ENCODE measurements at places on chromosomes 2 and 18. TPM values are rescaled to one million over a fixed set of nuclear protein-coding genes. Genes with fewer than 3 reads are reported as not detected.

NGEF gene
- total RNA-seq: 0.71 TPM

SMC6 gene
- total RNA-seq: 19.9 TPM

EPAS1 gene
- total RNA-seq: 590 TPM

MC2R gene
- not detected for total RNA-seq

CAMKMT gene
- total RNA-seq: 8.3 TPM

TMEM247 gene
- total RNA-seq: not detected

NEU2 gene
- not detected for total RNA-seq

- H3K27ac ChIP-seq: peak overlapping the region; percentile 97
- H3K27me3 ChIP-seq: no peaks in the 10 kb centered on the region
- DNase-seq: no peak
- no peaks in the 10 kb centered on the region for H3K36me3 ChIP-seq
Observed at GRCh38 chr2:64860276-64860885, 128.8 kb upstream of the SLC1A4 start.

DNA sequence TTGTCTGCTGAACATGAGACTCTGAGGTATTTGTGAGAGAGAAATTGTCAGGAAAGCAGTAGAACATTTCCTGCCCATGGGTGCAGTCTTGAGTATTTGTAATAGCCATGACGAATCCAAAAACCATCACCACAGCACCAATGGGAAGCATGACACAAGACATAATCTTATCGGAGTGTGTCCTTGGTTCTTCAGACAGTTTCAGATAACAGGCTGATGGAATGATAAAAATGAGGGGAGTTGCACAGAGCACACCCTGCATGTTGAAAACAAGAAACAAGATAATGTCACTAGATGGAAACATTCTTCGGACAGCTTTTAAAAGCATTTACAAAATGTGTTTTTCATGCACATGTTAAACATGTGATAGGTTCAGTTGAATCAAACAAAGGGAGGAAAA, 56.9 kb downstream of the SLC38A11 start:
- H3K27me3 ChIP-seq: no peaks in the 10 kb centered on the region
- no peak overlapping the region for H3K27ac ChIP-seq
- no peaks in the 10 kb centered on the region for H3K36me3 ChIP-seq
- H3K4me3 ChIP-seq: no peak overlapping the region
- no peak for DNase-seq

DNA sequence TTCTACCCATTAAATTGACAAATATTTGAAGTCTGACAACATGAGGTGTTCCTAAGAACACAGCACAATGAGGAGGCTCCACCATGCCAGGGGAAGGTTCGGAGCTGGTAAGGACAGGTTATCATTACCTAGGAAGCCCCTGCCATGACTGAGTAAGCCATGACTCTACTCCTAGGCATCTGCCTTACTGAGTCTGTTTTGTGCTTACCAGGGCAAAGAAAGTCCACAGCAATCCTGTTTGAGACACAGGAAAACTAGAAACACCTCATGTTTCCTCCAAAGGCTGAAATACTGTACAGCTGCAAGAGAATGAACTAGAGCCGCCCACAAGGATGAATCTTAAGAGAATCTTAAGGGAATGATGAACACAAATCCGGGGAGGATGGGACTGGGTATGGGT, 11.6 kb downstream of the TGFBRAP1 start:
- DNase-seq: no peak
- H3K4me1 ChIP-seq: peaks cover 10% of the 10 kb centered on the region
- H3K36me3 ChIP-seq: no peaks in the 10 kb centered on the region

DNA sequence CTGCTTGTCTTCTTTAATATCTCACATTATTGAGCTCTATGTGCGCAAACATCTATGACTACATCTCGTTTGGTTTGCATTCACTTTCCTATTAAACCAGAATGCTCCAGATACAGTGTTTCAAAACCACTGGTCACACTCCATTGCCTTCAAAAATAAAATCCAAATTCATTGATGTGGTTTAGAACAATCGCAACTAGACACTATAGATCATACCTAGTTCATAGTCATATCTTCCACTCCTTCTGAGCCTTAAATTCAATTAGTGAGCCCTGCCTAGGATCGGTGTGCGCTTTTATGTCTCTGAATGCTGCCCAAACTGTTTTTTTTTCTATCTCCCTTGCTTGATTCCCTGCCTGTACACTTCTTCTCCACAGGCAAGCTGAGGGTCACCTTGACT, 238.5 kb upstream of the RGPD4 start:
- H3K4me3 ChIP-seq: no peak overlapping the region
- no peaks in the 10 kb centered on the region for H3K36me3 ChIP-seq
- no peaks in the 10 kb centered on the region for H3K27me3 ChIP-seq
- no peaks in the 10 kb centered on the region for H3K4me1 ChIP-seq
- DNase-seq: no peak
- no peak overlapping the region for H3K27ac ChIP-seq

- no peaks in the 10 kb centered on the region for H3K4me1 ChIP-seq
- H3K4me3 ChIP-seq: no peak overlapping the region
- DNase-seq: no peak
- peaks cover 11% of the 10 kb centered on the region for H3K27me3 ChIP-seq
- no peak overlapping the region for H3K27ac ChIP-seq
Observed at GRCh38 chr2:110737783-110738182, 5.4 kb downstream of the ACOXL start.

GRCh38 chr2:127574656-127575055, 39.2 kb downstream of the MYO7B start:
- H3K4me1 ChIP-seq: no peaks in the 10 kb centered on the region
- no peaks in the 10 kb centered on the region for H3K27me3 ChIP-seq
- no peak for DNase-seq
- no peaks in the 10 kb centered on the region for H3K36me3 ChIP-seq

GRCh38 chr2:153557211-153557610, 78.6 kb upstream of the RPRM start:
- DNase-seq: no peak
- H3K4me1 ChIP-seq: no peaks in the 10 kb centered on the region
- H3K4me3 ChIP-seq: no peak overlapping the region
- no peaks in the 10 kb centered on the region for H3K27me3 ChIP-seq

- no peak for DNase-seq
- H3K4me1 ChIP-seq: peaks cover 95% of the 10 kb centered on the region
- no peaks in the 10 kb centered on the region for H3K36me3 ChIP-seq
- H3K27me3 ChIP-seq: no peaks in the 10 kb centered on the region
- peak overlapping the region; percentile 96 for H3K27ac ChIP-seq
Observed at GRCh38 chr2:233079473-233079877, 19.3 kb downstream of the INPP5D start.

DNA sequence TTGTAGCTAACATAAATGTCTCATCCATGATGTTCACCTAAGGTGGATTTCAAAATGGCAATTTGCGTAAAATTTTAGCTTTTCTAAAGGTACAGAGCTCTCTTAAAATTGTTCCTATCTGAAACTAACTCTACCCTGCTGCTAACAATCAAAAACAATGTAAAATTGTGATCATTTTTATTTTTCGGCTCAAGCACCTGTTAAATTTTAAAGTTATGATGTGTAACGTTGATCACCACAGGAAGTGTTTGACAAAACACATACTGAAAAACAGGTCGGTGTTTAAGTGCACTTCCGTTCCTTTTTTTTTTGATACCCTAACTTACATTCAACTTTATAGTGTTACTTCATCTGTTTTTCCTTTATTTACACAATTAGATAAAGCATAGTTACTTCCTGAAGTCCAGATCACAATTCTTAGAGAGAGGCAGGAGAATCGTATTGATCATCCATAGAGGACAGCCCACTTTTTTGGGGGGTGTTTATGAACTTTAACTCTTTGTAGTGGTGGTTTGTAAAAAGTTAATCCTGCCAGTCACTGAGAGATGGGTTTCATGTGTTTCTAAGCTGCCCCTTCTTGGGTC, 6.0 kb upstream of the NCK2 start:
- H3K4me1 ChIP-seq: peaks cover 2% of the 10 kb centered on the region
- no peaks in the 10 kb centered on the region for H3K36me3 ChIP-seq
- peak overlapping the region; percentile 20 for H3K27ac ChIP-seq
- H3K27me3 ChIP-seq: no peaks in the 10 kb centered on the region
- DNase-seq: no peak

DNA sequence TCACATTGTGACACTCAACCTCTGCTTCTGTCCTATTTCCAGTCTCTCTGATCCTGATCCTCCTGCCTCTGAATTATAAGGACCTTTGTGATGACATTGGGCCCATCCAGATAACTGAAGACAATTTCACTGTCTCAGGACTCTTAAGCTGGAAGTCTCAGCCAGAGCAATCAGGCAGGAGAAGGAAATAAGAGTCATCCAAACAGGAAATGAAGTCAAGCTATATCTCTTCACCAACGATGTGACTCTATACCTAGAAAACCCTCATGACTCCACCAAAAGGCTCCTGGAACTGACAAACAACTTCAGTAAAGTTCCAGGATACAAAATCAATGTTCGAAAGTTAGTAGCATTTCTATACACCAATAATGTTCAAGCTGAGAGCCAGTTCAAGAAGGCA, 29.3 kb upstream of the TWIST2 start:
- no peak for DNase-seq
- H3K36me3 ChIP-seq: no peaks in the 10 kb centered on the region
- no peak overlapping the region for H3K4me3 ChIP-seq
- H3K4me1 ChIP-seq: no peaks in the 10 kb centered on the region
- no peaks in the 10 kb centered on the region for H3K27me3 ChIP-seq
- no peak overlapping the region for H3K27ac ChIP-seq

GRCh38 chr18:11902522-11903292, 5.4 kb downstream of the MPPE1 start:
- H3K4me3 ChIP-seq: no peak overlapping the region
- no peaks in the 10 kb centered on the region for H3K27me3 ChIP-seq
- H3K36me3 ChIP-seq: no peaks in the 10 kb centered on the region
- DNase-seq: no peak

DNA sequence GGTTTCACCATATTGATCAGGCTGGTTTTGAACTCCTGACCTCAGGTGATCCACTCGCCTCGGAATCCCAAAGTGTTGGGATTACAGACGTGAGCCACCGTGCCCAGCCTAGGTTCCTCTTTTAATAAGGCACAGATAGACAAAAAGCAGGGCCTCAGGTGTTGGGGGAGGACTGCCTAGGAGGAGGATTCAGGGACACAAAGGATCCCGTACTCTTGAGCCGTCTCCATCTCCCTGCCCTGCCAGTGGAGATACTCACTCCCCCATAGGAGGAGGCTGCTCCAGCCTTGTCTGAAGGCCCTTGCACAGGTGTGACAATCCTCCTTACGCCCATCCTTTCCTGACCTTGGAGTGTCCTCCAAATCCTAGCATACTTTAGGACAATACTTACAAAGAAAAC, 32.0 kb upstream of the TFCP2L1 start:
- H3K36me3 ChIP-seq: no peaks in the 10 kb centered on the region
- H3K4me3 ChIP-seq: no peak overlapping the region
- H3K27ac ChIP-seq: no peak overlapping the region

Measured in left lung (tissue), 14 donors.